ENCODE measurements at places on chromosomes 5 and 9. TPM values are rescaled to one million over a fixed set of nuclear protein-coding genes. Genes with fewer than 3 reads are reported as not detected.
A peak's percentile ranks its signal among the peaks of the same experiment; 100 is the strongest.

The TAF1L gene
- total RNA-seq, result under 0.01 TPM

- DNase-seq, result no peak
Observed at GRCh38 chr5:176542135-176542595, 5.0 kb upstream of the RNF44 start.

- DNase-seq, result peak; percentile 48
Observed at GRCh38 chr5:58922461-58923171, 339.7 kb downstream of the RAB3C start.

DNA sequence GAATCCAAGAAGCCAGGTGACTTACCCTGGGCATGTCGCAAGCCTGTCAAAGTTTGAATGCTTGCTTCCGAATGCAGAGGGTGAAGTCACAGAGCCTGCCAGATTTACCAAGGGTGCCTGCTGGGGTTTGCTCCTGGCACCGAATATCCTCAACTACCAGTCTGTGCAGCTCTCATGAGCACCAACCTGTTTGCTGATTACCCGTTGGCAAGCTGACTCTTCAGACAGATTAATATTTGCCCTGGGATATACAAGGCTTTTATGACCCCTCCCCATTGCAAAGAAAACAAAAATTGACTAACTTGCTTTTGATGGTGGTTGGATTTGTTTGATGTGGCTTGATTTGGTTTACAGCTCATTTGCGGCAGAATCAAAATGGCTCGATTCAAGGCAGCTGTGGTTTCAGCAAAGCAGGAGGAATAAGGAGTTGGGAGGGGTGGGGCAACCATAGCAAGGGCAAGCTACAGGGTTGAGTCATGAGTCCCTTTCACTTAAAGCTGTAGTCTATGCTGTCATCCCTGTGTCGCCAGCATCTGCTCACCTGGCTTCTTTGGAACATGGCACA, 82.3 kb upstream of the AGXT2 start:
- peak; percentile 93 for DNase-seq

The ADAMTS12 gene
- total RNA-seq, result 10.7 TPM

DNA sequence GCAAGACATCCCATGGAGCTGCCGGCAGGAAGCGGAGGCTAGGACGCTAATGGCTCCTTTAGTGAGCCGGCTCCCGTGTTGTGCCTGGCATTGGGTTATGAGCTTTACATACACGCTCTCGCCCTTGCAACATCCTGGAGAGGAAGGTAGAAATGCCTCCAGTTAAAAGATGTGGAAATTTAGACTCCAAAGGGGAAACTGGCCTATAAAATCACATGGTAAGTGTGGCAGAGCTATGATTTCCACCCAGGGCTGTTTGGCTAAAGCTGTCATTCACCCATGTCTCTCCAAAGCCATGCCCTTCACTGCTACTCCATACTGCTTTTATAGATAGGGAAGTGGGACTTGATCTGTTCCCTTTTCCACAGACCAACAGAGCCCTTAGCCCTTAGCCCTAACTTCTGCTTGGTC, 5.2 kb downstream of the GM2A start:
- no peak for DNase-seq

GRCh38 chr5:136242136-136242535, 49.2 kb upstream of the SMIM32 start:
- DNase-seq, result no peak

GRCh38 chr9:95107001-95107749, 210.3 kb downstream of the FANCC start:
- peak; percentile 94 for DNase-seq

DNA sequence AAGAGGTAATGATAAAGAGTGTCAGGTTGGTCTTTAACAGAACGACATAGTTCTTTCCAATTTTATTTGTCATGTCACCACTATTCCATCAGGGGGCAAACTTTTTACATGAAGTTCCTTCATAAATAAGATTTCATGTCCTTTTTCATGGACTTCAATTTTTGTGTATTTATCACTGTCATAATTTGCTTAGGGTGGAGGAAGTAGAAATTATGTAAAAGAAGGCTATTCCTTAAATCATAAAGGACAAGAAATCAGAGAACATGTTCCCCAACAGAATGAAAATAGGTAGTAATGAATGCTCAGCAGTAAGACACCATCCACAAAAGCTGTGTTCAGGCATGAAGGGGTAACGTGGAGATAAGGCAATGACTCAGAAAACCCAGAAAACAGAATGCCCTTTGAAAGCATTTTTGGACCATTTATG, 72.7 kb downstream of the ZFAND5 start:
- DNase-seq, result peak; percentile 68

- peak; percentile 94 for DNase-seq
Observed at GRCh38 chr9:129596541-129597331, 24.2 kb downstream of the C9orf50 start.

DNA sequence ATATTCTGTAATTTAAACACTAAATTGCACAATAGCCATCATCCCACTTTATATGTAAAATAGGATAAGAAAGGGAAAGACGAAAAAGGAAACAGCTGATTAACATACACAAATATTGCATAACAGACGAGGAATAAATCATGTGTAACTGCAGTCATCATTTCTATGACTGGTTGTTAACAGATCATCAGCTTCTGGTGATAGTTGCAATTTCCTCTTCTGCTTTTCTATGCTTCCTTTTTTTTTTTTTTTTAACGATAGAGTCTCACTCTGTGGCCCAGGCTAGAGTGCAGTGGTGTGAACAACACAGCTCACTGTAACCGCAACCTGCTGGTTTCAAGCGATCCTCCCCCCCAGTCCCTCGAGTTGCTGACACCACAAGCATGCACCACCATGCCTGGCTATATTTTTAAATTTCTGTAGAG, 22.5 kb upstream of the JAKMIP2 start:
- DNase-seq, result peak; percentile 53

GRCh38 chr5:32984851-32985610, 273.9 kb downstream of the NPR3 start:
- peak; percentile 21 for DNase-seq

DNA sequence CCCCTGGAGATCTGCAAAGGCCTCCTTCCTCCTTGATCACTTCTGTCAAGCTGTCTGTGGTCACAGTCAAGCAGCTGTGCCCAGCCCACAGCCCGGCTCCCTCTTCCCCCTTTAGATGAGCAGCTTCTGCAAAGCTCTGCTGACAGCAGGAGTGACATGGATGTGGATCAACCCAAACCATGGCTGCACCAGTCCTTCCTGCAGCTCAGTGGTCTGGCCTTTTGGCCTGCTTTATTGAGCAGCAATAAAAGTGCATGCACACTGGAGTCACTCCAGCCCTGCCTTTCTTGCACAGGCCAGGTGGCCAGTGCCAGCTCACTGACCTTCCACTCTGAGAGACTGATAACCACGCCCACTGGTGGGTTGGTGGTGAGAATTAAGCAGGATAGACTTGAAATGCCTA, 91.3 kb upstream of the OTULINL start:
- peak; percentile 14 for DNase-seq

- no peak for DNase-seq
Observed at GRCh38 chr9:128595471-128595870, 43.1 kb downstream of the SPTAN1 start.

The SOX30 gene
- total RNA-seq, result under 0.01 TPM

The MSMP gene
- not detected for total RNA-seq

DNA sequence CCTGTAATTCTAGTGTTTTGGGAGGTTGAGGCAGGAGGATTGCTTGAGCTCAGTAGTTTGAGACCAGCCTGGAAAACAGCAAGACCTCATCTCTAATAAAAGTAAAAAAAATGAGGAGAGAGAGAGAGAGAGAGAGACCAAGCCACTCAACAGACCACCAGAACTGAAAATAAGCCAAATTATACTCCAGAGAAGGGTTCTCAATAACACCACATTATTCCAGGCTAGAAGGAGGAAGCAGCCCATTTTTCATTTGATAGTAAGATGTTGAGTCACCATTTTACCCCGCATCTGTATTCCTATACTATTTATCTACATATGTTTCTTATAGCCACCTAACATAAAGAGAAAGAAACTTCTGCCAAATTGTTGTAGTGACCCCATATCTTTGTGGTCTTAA, 134.8 kb downstream of the PCSK5 start:
- DNase-seq, result peak; percentile 8

The ARL14EPL gene
- total RNA-seq, result not detected

The SIGMAR1 gene
- total RNA-seq, result 52.5 TPM

The CDHR2 gene
- under 0.01 TPM for total RNA-seq

DNA sequence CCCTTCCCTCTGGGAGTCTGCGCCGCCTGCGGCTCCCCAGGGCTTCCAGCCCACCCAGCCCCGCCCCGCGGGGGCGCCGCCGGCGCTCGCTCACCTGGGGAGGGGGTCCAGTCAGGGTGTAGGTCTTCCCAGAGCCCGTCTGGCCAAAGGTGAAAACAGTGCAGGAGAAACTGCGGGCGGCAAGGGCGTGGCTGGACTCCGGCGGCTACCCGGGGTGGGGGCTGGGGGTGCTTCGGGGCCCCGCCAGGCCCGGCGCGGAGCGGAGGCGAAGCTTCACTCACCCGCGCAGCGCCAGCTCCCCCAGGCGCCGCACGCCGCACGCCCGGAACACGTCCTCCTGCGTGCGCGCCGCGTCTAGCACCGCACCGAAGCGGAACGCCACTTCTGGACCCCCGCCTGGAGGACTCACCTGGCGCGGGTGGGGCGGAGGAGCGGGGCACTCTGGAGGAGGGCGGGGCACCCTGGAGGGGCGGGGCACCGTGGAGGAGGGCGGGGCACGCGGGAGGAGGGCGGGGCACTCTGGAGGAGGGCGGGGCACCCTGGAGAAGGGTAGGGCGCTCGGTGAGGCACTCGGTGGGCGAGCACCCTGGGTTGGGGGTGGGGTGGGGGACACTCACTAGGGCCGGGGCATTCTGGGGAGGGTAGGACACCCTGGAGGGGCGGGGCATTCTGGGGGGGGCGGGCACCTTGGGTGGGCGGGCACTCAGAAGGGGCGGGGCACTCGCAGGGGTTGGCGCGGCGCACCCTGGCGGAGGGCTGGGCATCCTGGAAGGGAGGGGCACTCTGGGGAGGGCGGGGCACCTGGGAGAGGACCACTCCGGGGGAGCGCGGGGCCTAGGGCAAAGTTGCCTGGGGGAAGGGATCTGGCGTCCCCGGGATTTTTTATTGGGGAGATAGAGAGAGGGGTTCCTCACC, 814 bp downstream of the KIF12 start:
- no peak for DNase-seq

GRCh38 chr5:146233441-146233840, 30.0 kb downstream of the RBM27 start:
- no peak for DNase-seq

- no peak for DNase-seq
Observed at GRCh38 chr9:98080326-98080725, 23.8 kb downstream of the NANS start.

- DNase-seq, result no peak
Observed at GRCh38 chr5:65707663-65708062, 14.2 kb downstream of the SGTB start.

DNA sequence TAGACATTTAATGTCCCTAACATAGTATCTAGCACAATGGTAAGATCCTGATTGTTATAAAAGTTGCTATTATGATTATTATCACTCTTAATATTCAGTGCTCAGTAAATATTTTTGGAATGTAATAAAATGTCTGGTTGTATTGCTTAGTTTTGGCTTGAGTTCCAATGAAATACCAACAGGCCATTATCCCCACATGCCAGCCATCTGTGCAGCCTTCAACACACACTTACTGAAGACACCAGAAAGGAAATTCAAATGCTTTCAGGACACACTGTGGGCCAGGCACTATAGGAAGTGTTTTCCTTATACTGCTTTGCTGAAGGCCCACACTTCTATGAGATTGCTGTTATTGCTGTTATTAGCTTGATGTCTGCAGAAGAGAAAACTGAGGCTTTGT, 157.5 kb downstream of the TRIM32 start:
- DNase-seq, result no peak

The FOXI1 gene
- not detected for total RNA-seq

- no peak for DNase-seq
Observed at GRCh38 chr5:64569858-64570257, 64.0 kb downstream of the RGS7BP start.

DNA sequence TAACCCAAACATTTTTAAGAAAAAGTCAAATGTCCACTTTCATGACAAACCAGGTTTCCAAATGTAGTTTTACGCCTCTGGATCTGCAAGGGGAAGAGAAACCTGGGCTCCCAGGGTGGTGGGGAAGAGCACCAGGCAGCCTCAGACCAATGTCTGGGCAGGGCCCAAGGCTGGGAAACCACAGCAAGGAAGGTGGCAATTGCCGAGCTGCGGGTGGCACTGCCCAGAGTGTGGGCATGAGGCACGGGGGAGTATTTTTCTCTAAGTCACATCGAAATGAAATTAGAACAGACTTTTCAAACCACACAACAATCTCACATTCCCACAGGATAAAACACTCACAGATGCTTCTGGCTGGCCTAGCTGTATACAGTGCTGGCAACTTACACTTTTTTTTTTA, 32.6 kb upstream of the RASGEF1C start:
- no peak for DNase-seq

The ZDHHC11B gene
- under 0.01 TPM for total RNA-seq
